ENCODE measurements at places on chromosomes 7 and 10. TPM values are rescaled to one million over a fixed set of nuclear protein-coding genes. Genes with fewer than 3 reads are reported as not detected.

CD36 gene
- 253 TPM for total RNA-seq

CCDC6 gene
- total RNA-seq: 55.9 TPM

SP4 gene
- total RNA-seq: 5.6 TPM

RNF148 gene
- 1.4 TPM for total RNA-seq

THSD7A gene
- 4.6 TPM for total RNA-seq

RFC2 gene
- total RNA-seq: 24.5 TPM

DNAJB12 gene
- 30.9 TPM for total RNA-seq

OTUD1 gene
- 19.4 TPM for total RNA-seq

SEMA3D gene
- total RNA-seq: 5.5 TPM

SFTPA1 gene
- 3,930 TPM for total RNA-seq

IKZF1 gene
- 19.0 TPM for total RNA-seq

RBP4 gene
- total RNA-seq: 13.8 TPM

MEIG1 gene
- not detected for total RNA-seq

TUBAL3 gene
- total RNA-seq: not detected

TMEM273 gene
- total RNA-seq: 19.4 TPM

PPP1R3C gene
- 24.0 TPM for total RNA-seq

SRPK2 gene
- total RNA-seq: 42.9 TPM

CYP3A4 gene
- not detected for total RNA-seq

COL28A1 gene
- total RNA-seq: 0.73 TPM

C10orf105 gene
- total RNA-seq: 1.0 TPM

ABCB1 gene
- total RNA-seq: 7.0 TPM

TYW1B gene
- 9.7 TPM for total RNA-seq

AGR2 gene
- 182 TPM for total RNA-seq

ANKRD61 gene
- total RNA-seq: 0.29 TPM

FBXL13 gene
- total RNA-seq: 2.2 TPM

CALML3 gene
- total RNA-seq: not detected

HTR7 gene
- 0.65 TPM for total RNA-seq

PDE1C gene
- total RNA-seq: 5.5 TPM

STEAP1 gene
- 23.6 TPM for total RNA-seq

SAMD9L gene
- total RNA-seq: 32.4 TPM

PTPRN2 gene
- total RNA-seq: 6.9 TPM

CACUL1 gene
- total RNA-seq: 35.1 TPM

PPP1R17 gene
- not detected for total RNA-seq

C7orf57 gene
- not detected for total RNA-seq

ZMIZ2 gene
- 94.5 TPM for total RNA-seq

FANK1 gene
- total RNA-seq: 4.4 TPM

ECD gene
- 22.6 TPM for total RNA-seq

RAB19 gene
- 5.1 TPM for total RNA-seq

HOXA11 gene
- total RNA-seq: 0.10 TPM

MACC1 gene
- total RNA-seq: 28.5 TPM

NXPH1 gene
- not detected for total RNA-seq

NUTM2B gene
- 1.5 TPM for total RNA-seq

ORAI2 gene
- total RNA-seq: 38.2 TPM

HABP2 gene
- total RNA-seq: 1.3 TPM

PIK3CG gene
- 13.2 TPM for total RNA-seq

STEAP4 gene
- total RNA-seq: 93.0 TPM

PEX1 gene
- 12.4 TPM for total RNA-seq

FAM237B gene
- total RNA-seq: not detected

TDRD1 gene
- 0.29 TPM for total RNA-seq

PDZD7 gene
- total RNA-seq: 0.58 TPM

KIF11 gene
- total RNA-seq: 7.3 TPM

SH2B2 gene
- 8.2 TPM for total RNA-seq

SAP25 gene
- 6.3 TPM for total RNA-seq
